ENCODE measurements at places on chromosomes 1 and 21.

GRCh38 chr1:42586016-42586415, 72.2 kb upstream of the PPIH start:
- DNase-seq, result no peak

- no peak for DNase-seq
Observed at GRCh38 chr1:167270349-167271092, 49.8 kb downstream of the POU2F1 start.

DNA sequence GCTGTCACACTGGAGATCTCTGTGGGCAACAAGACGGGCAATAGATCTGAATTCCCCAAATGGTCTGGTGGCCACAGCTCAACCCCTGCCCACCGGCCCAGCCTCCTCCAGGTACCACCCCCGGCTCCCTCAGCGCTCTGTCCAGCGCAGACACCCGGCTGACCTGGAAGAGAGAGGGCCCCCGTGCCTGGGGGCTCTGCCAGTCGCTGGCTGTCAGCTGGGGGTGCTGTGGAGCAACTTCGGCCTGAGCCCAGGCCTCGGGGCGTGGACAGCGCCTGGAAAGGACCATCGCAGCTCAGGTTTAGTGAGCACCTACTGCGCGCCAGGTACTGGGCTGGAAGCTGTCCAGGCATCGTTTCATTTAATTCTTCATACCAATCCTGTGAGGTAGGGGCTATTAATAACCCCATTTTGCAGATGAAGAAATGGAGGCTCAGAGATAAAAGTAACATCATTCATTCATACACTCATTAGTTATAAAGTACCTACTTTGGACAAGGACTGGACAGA, 51.0 kb downstream of the AHDC1 start:
- DNase-seq, result no peak

GRCh38 chr21:44078411-44078981, 28.7 kb upstream of the PWP2 start:
- no peak for DNase-seq

- no peak for DNase-seq
Observed at GRCh38 chr1:163875200-163875926, 553.6 kb downstream of the NUF2 start.

DNA sequence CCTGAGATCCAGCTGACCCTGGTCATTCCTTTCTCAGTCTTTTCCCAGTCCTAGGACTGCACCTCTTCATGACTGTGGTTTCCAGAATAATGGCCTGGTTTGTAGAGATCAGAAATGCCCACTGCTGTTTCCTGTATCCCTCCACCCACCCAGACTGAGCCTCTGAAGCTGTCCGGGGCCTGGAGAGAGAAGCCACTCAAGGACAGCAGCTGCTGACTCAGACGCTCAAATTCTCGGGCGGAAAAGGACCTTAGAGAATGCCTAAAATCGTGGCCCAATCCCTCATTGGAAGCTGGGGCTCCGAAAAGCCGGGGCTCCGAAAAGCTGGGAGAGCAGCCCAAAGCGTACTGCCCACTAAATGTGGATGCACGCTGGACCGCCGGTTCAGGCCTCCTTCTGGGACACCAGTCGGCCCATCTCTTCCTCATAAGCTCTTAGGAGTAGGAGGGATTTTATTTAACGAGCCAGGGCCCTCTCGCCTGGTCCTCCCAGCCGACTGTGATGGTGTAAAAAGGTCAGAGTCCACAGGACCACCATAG, 7.8 kb upstream of the GPR61 start:
- no peak for DNase-seq

GRCh38 chr21:38688068-38688467, 117.7 kb upstream of the ETS2 start:
- no peak for DNase-seq

- DNase-seq, result no peak
Observed at GRCh38 chr1:200708769-200709168, 29.9 kb upstream of the CAMSAP2 start.

GRCh38 chr1:219560856-219561255, 52.0 kb downstream of the ZC3H11B start:
- DNase-seq, result no peak

GRCh38 chr1:76496871-76497270, 370.4 kb upstream of the ST6GALNAC5 start:
- no peak for DNase-seq

DNA sequence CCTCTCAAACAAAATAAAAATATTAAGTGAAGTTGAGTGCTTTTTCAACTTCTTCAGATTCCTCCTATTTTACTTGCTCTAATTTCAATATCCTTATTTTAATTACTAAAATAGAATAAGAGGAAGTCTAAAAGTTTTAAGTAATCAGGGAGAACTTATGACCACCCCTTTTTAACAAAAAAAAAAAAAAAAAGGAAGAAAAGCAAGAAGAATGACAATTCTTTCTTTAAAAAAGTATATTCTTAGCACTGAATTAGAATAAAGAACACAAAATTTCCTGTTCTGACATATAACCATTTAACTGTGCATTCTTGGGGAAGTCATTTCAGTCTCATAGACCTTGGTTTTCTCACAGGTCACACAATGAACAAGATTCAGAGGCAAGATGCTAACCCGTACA, 46.8 kb downstream of the SAMSN1 start:
- no peak for DNase-seq

GRCh38 chr1:1985375-1986050, 18.1 kb downstream of the CFAP74 start:
- DNase-seq, result no peak

DNA sequence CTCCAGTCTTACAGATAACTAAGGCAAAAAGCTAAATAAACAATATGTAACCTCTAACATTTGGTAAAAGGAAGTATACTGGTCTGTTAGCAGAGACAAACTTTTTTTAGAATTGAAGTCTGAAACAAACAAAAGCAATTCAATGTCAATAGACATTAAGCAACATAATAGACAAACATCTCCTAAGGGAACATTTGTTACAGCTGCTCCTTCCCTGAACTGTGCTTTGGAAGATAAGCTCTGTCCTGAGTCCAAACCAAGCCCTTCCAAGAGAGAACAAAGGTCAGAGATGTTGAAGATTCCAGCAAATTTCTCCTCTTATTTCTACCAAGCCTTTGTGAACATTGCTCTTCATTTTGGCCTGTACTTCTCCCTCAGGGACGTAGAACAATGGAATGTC, 25.3 kb downstream of the FMO2 start:
- no peak for DNase-seq

- DNase-seq, result no peak
Observed at GRCh38 chr1:112544011-112544688, 35.4 kb downstream of the WNT2B start.

DNA sequence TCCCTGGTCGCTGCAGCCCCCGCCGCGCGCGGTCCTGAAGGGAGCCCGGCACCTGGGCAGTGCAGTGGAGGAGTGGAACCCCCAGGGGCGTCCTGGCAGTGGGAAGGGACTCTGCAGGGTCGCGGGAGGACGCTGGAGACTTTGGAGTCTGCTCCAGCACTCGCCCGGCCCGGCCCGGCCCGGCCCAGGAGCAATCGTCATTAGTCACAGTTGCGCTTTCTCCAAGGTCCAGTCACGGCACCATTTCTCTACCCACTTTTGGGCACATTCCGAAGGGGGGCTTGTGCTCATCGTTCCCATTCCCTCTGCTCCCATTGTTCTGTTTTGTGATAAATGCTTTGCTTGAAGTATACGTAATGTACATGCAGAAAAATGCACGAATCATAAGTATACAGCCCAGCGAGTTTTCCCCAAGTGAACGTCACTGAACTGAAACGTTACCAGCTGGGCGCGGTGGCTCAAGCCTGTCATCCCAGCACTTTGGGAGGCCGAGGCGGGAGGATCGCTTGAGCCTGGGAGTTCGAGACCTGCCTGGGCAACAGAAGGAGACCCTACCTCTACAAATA, 999 bp downstream of the THAP3 start:
- DNase-seq, result peak; percentile 27

GRCh38 chr1:19824541-19824940, 9.5 kb upstream of the RNF186 start:
- no peak for DNase-seq

- DNase-seq, result no peak
Observed at GRCh38 chr1:222976453-222976852, 161.6 kb downstream of the DISP1 start.

DNA sequence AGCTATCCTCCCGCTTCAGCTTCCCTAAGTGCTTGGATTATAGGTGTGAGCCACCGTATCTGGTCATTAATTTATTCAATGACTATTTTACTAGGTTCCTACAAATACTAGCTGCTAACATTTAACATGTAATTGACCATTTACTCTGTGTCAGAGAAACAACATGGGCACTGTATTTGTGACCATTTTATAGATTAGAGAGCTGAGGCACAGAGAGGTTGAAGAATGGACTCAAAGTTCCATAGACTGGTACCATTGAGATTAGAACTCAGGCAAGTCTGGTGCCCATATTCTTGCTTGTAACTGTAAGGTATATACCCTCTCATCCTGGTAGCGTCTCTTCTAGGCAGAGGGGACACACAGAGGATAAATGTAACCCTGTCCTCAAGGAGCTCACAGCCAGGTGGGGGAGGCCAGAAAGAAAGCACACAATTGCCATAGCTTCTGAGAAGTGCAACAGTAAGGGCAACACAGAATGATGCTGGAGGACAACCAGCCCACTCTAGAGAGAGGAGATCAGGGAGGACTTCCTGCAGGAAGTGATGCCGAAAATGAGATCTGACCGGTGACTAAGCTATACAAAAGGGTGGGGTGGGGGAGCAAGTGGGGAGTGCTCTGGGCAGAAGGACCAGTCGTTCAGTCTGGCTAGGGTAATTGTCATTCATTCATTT, 3.8 kb downstream of the SRARP start:
- no peak for DNase-seq

- no peak for DNase-seq
Observed at GRCh38 chr1:50300297-50300696, 122.9 kb downstream of the DMRTA2 start.

DNA sequence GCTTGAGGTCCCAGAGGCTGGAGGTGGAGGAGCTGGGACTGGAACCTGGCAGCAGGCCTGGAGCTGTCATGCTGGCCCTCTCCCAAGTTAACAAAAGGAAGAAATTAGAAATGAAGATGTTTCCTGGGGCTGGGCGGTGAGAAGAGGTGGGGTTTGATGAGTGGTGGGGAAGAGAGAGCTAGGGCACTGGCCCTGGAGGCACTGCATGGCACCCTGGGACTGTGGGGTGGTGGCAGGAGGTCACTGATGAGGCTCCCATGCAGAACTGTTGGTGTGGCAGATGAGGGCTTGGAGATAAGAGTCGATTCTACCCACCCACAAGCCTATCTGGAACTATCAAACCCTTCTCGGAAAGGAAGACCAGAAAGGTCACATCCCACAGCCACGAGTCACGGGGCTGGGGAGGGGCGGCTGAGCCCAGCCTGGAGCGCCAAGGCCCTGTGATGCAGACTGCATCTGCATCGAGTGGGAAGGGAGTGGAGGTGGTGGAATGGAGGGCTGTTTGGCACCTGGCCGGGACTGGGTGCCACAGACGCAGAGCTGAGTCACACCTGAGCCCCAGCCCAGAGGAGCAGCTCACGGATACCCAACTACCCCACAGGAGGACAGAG, 29.4 kb downstream of the MRPL37 start:
- DNase-seq, result peak; percentile 57

DNA sequence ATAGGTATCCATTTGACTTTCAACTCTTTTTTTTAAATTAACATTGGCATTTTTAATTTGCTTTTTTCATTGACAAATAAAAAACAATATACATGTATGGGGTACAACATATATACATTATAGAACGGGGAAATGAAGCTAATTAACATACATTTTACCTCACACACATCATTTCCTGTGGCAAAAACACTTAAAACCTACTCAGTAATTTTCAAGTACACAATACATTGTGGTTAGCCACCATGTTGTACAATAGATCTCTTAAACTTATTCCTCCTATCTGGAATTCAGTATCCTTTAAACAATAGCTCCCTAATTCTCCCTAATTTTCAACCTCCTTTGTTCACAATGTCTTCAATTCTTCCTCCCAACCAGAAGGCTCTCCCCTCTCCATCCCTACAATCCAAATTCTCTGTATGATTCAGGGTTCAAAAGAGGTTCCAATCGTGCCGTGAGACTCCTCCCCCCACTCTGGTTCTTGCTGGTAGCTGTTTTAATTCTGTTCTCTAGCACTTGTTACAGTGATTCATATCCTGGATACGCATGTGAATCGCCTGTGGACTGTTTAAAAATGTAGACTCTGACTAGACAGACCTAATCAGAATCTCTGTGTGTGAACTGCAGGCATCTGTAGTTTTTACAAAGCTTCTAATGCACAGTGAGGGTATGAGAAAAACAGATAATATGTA, 87.6 kb upstream of the DUSP10 start:
- DNase-seq, result peak; percentile 65

All from activated CD4-positive, alpha-beta T cell treated with anti-CD3 and anti-CD28 coated beads, Interleukin-2, amount 50 U/mL, for 48 hours (primary cell).